ENCODE measurements at places on chromosomes 11 and 22.
A peak's percentile ranks its signal among the peaks of the same experiment; 100 is the strongest.

DNA sequence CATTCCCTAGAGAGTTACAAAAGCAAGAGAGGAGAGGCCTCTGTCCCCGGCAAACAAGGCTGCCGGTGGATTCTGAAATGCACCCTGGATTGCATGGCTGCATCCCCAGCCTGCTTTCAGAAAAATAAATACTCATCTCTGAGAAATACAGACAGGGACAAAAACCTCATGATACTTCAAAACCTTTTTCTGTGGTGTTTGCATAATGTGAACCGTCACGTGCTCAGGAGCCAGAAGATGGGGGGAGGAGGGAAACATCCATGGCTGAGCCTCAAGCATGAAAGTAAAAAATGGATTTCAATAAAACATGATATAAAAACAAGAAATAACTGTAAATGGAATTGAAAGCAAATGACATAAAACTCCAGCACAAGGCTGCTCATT is 198.5 kb upstream of the NCAM1 start:
- DNase-seq: no peak

- no peak for DNase-seq
Observed at GRCh38 chr11:120209746-120210625, 846 bp upstream of the OAF start.

DNA sequence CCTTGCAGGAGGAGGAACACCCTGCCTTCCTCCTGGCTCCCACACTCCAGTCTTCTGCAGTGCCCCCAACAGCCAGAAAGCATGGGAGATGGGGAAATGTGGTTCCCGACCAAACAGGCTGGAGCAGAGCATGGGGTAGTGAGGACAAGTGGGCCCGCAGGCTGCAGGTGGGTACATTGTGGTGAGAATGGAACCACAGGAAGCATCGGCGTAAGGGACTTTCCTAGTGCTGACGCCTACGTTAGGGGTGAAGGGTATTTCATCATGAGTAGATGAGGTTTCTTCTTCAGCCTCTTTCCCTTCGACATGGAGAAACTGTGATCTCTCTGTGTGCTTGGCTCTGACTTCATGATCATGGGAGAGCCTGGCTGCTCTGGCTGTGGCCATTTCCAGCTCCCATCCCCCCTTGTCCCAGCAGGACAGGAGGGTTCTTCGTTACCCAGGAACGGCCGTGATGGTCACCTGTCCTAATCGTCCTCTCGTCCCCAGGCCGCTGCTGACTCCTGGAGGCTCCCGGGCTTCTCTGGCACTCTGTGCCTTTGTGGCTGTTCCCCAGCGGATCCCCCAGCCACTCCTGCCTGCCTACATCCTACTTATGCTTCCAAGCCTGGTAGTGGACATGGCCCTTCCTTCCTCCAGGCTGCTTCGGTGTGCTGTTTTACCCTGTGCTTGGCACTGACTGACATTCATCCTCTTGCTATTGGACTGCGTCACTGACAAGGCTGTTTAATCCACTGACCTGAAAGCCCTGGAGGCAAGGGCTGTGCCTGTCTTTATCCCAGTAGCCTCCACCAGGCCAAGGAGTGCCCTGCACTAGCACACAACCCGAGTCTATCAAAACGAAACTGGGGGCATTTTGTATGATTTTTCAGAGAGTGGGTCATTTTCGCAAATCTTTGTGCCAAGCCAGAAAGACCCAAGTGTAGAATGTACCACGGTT is 65.2 kb upstream of the CECR2 start:
- peak; percentile 18 for DNase-seq

DNA sequence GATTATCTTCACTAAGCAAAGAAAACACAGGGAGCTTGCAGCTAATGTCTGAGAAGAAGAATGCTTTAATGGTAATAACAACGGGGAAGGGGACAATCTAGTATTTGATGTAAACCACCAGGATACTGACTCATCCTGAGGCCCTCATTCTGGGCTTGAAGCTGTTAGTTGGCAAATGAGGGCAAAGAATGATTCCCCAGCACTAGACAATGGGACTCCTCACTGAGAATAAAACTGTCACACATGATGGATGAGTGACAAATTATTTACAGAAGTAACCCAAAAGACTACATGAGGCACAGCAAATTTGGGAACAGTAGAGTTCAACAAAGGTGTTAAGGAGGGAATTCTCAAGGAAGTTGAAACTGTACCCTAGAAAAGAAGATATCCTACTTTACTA is 76.3 kb downstream of the FAM168A start:
- DNase-seq: no peak

DNA sequence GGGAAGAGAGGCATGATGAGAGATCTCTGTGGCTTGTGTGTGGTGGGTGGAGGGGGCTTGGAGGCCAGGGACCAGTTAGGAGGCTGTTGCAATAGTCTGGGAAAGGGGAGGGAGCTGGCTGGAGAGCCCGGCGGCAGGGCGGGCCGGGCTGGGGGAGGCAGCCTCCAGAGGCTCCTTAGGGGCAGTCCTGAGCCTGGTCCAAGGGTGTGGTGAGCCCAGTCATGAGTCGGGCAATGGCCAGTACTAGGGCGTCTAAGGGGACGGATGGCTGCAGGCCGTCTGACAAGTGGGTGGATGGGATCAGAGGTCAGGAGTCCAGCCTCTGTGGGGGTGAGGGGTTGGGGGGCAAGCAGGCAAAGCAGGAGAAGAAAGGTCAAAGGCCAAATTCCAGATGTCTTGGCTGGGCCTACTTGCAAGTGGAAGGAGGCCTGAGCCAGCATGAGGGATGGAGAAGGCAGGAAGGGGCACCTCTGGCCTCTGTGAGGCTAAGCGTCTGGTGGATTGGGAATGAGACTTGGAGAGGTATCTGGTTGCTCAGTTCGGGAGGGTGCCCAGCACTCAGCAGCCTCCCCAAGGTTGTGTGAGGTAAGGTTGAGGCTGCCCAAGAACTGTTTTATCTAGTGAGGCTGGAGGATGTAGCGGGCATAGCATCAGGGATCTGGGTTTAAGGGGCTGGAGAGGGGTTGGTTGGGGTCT is 6.0 kb upstream of the CD248 start:
- DNase-seq: no peak

DNA sequence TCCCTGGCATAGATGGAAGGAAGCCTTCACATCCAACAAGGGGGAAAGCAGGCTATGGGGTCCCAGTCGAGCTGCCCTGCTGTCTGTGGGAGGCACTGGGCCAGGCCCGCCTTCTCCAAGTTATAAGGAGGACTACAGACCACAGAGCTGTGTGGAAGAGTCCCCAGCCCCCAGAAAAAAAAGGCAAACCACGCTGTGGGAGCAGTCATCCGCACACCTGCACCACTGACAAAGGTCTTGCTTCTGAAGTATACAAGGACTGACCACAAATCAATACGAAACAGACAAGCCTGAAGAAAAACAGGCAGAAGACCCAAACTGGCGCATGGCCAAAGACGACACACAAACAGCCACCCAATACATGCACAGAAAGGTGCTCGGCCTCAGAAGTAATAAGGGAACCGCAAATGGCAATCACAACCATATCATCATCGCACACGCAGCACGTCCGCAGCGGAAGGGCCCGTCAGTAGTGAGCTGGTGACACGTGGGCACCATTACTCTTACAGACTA is 384.1 kb downstream of the CTTN start:
- no peak for DNase-seq

- no peak for DNase-seq
Observed at GRCh38 chr11:133936136-133936535, 20.6 kb downstream of the IGSF9B start.

DNA sequence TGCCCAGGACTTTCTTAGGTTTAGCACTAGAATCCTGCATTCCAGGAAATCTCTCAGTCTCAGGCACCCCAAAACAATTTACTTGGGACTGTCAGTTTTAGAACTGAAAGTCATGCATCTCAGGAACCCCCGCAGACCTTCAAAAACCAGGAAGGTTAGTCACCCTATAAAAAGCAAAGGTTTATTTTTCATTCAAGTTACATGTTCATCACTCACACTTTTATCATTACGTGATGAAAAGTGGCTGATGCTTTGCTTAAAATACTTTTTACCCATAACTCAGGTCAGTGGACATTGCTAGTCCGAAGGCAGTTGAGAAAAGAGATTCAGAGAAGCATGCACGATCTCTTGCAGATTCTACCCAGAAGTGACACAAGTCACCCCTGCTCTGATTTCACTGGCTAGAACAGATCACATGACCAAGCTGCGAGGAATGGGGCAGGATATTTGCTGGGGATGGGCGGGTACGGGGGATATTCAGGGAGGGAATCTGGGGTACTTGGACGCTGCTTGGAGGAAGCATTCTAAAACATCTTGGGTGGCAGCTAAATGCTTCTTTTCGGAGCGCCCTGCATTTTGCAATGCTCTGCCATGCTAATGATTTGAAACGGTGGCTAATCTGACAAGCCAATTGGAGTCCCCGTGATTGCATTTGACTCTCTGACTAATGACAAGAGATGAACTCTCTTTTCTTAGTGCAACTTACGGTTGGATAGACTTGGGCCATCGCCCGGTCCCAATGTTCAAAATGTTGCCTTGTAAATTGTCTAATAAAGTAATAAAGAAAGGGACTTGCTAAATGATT is 110.2 kb downstream of the MIAT start:
- DNase-seq: no peak

GRCh38 chr11:128725630-128726319 is 31.9 kb downstream of the FLI1 start:
- peak; percentile 46 for DNase-seq

- no peak for DNase-seq
Observed at GRCh38 chr22:48015701-48016100, 1253.3 kb downstream of the TBC1D22A start.

GRCh38 chr11:110454609-110455008 is 24.9 kb downstream of the FDX1 start:
- no peak for DNase-seq

DNA sequence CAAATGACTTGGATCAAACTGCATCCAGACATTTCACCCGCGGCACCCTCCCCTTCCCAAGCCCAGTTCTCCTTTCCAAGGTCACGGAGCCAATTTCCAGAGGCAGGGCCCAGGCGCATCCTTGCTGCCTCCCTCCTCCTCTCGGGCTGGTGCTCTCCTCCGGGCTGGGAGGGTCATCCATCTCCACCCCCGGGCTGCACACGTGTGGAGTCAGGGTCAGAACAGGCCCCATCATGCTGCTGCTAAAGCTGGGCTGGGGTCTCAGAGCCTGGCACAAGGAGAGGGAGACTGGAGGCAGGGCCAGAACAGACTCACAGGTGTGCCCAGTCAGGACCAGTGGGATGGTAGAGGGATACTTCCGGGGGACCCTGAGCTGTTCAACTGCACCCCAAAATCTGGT is 14.0 kb downstream of the RSPH14 start:
- no peak for DNase-seq

GRCh38 chr22:31227186-31227585 is 15.1 kb downstream of the LIMK2 start:
- DNase-seq: no peak

GRCh38 chr11:61162092-61162941 is 1.1 kb upstream of the VPS37C start:
- no peak for DNase-seq

DNA sequence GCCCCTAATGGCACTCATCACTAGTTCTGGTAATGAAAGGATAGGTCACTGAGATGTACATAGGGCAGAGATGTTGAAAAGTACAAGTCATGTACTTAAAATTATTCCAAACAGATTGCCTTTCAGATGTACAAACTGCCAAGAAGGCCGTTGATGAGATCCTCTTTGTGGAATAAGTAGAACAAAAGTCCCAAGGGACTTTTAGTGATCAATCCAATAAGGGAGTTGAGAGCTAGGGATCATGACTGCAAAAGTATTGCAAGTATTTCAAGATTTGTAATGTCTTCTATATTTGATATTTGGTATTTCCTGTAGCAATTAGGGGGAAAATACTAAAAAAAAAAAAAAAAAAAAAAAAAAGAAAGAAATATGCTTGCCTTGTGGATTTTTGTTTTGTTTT is 82.2 kb downstream of the ATG16L2 start:
- no peak for DNase-seq

GRCh38 chr11:75508051-75508561 is 17.6 kb downstream of the GDPD5 start:
- DNase-seq: no peak

GRCh38 chr11:42049650-42050049 is 590.2 kb upstream of the LRRC4C start:
- DNase-seq: no peak

- DNase-seq: no peak
Observed at GRCh38 chr11:100876815-100877520, 189.9 kb downstream of the ARHGAP42 start.

DNA sequence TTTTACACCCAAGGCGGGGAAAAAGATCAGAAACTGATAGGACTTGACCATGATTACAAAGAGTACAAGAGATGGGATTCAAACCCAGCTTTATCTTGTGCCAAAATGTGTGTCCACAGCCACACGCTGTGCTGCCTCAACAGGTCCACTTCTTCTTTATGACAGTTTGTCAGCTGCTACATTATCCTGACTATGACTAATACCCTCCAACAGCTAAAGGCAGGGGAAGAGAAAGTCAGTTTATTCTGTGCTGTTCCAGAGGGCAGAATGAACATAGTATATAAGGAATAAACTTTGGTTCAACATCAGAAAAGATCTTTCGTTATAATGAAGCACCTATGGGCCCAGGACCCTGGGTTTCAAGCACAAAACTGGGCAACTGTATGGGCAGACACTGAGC is 668.2 kb upstream of the TENM4 start:
- DNase-seq: no peak

DNA sequence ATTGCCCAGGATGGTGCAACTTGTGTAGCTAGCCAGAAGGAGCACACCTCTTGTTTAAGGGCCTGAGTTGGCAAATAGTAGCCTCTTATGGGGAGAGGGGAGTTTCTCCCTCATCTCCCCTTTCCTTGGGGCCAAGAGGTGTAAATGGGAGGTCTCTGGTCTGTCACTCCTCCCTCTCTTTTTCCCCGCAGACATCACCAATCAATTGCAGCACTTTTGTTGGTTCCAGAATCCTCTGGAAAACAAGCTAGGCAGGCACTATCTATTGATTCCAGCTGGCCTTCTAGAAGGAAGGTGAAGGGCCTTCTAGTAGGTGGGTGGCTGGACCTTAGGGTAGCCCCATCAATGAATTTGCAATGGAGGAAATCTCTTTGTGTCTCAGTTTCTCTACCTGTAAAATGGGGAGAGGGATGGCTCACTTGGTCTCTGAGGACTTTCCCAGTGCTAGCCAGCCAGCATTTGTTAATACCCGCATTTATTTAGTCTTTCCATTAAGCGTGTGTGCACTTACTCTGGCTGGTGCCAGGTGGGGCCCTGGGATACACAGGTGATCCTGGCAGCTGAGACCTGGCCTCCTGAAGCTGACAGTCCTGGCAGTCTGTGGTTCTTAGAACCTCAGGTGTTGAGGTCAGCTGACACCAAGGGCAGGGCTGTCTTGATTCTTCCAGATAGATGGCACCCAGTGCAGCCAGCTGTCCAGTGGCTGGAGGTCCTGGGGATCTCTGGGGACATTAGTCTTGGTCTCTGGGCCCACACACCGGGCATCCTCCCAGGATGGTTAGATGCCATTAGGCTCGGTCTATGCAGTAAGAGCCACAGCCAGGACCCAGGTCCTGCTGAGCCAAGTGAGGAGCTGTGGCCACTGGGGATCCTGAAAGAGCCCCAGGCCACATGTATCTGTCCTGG is 51.7 kb downstream of the TSPAN18 start:
- DNase-seq: no peak

GRCh38 chr11:3854660-3854976 is 846 bp upstream of the STIM1 start:
- no peak for DNase-seq

All from stimulated activated CD4-positive, alpha-beta T cell treated with anti-CD3 and anti-CD28 coated beads, Interleukin-1b, Interleukin-23, amount 100 ng/mL, for 4 hours (primary cell).